Stomach (tissue), 19 donors: ENCODE measurements at places on chromosomes 1 and 21. TPM values are rescaled to one million over a fixed set of nuclear protein-coding genes. Genes with fewer than 3 reads are reported as not detected.

TMCC2 gene
- 0.45 TPM for total RNA-seq

COL11A1 gene
- total RNA-seq = 7.0 TPM

LMOD1 gene
- 27.5 TPM for total RNA-seq

FBXO2 gene
- not detected for total RNA-seq

KCNA10 gene
- not detected for total RNA-seq

OR2T8 gene
- not detected for total RNA-seq

HSD11B1 gene
- 2.0 TPM for total RNA-seq

COG2 gene
- 38.9 TPM for total RNA-seq

GJA4 gene
- total RNA-seq = not detected

CGN gene
- total RNA-seq = 31.4 TPM

NEGR1 gene
- 30.3 TPM for total RNA-seq

ELAPOR1 gene
- total RNA-seq = 81.7 TPM

KRTAP12-1 gene
- not detected for total RNA-seq

SLC26A9 gene
- total RNA-seq = not detected

NPHS2 gene
- total RNA-seq = not detected

THEMIS2 gene
- total RNA-seq = 5.3 TPM

VSIG8 gene
- not detected for total RNA-seq

CDC42BPA gene
- 57.1 TPM for total RNA-seq

OR2T35 gene
- not detected for total RNA-seq
